ENCODE measurements at places on chromosomes 3 and 15.

DNA sequence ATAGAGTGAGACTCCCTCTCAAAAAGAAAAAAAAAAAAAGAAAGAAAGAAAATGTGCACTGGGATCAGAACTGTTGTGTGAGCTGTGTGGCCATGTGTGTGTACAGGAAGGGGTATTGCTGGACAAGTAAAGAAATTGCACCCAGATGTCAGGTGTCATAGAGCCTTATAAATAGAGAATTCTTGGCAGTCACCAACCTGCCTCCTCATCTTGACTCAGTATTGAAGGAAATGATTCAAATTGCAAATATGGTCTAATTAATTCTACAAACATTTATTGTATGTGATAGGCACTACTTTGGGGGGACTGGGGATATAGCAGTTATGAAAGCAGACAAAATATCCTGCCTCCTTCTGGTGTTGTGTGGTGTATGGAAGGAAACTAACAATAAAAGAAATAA lies 243.8 kb upstream of the TTC14 start:
- no peak for DNase-seq

GRCh38 chr3:54215521-54215920 lies 93.2 kb downstream of the CACNA2D3 start:
- no peak for DNase-seq

- DNase-seq, result no peak
Observed at GRCh38 chr3:99833617-99834205, 16.0 kb downstream of the CMSS1 start.

- DNase-seq, result no peak
Observed at GRCh38 chr3:187251599-187251998, 39.9 kb downstream of the MASP1 start.

GRCh38 chr3:166685246-166685645 lies 694.9 kb downstream of the ZBBX start:
- no peak for DNase-seq

- DNase-seq, result no peak
Observed at GRCh38 chr15:73781038-73781925, 28.1 kb upstream of the INSYN1 start.

DNA sequence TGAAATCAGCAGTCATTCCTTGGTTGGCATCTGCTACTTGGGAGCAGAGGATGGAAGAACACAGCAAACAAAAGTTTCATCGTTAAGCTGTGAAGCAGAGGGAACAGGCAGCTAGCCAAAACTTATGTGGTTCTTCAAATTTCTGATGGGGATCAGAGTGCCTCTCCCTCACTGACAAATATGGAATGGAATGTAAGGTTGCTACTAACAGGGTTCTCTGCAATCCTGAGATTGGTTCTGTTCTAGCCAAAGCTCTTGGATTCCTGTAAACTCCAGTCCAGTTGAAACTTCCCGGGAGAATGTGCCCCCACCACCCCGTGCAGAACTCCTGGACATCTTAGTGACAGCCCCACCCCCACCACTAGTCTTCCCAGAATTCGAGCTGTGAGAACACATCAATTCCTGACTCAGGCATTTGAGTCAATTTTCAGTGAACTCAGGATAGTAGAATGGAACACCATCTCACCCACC lies 55.9 kb upstream of the PHLDB2 start:
- peak; percentile 89 for DNase-seq

DNA sequence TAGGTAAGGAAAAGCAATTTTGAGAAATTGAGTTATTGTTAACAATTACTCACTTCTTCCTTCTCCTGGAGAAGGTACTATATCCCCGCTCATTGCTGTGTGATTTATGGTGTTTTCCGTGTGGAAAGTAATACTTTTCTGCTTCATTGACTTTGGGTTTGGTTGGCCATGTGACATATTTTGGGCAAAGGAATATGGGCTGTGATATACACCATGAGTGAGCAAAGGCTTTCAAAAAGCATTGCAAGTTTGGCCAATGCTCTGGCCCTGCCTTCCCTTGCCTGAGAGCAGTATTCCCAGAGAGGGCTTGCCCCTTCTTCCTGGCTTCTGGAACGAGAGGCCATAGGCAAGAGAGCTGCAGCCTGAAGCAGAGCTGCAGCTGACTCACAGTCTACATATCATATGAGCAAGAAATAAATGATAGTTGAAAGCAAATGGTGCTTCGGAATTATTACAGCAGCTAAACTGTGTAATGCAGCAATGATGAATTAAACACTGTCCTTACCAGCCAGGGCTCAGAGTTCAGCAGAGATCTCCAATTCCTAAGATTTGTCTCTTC lies 216.8 kb upstream of the CD96 start:
- no peak for DNase-seq

- no peak for DNase-seq
Observed at GRCh38 chr15:81292523-81293001, 31.4 kb downstream of the STARD5 start.

DNA sequence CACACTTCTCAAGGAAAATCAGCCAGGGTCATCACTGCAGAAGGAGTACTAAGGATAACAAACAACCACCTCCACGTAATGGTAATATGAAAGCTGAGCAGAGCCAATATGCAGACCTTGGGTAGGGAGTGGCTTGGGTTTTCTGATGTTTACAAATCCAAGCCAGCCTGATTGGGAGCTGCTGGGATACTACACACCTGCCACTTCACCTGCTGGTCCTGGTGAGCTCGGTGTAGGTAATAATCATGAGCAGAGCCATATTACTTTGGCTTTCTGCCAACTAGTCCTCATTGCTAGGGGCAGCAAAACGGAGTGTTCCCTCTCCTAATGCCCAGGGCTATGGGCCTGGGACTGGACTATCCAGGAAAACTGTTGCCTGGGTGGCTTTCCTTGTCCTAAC lies 433.5 kb upstream of the PPP2R3A start:
- DNase-seq, result no peak

Measured in retinal pigment epithelial cell (primary cell).